ENCODE measurements at places on chromosomes 2 and 18.

DNA sequence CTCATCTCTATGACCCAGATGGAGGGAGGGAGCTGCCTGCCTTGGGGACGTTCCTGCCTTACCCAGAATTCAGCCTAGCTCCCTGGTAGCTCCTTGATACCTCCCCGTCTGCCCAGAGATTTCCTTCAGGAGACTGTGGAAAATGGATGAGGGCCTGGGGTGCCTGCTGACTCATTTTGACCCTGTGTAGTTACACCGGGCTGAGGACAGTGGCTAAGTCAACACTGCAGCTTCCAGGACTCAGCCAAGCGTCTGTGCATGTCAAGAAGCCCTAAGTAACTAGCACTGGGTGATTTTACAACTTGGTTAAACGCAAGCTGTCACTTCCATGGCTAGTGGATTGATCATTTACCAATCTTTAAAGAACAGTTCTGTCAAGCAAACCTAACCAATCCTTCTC lies 23.3 kb upstream of the EPAS1 start:
- DNase-seq = no peak

DNA sequence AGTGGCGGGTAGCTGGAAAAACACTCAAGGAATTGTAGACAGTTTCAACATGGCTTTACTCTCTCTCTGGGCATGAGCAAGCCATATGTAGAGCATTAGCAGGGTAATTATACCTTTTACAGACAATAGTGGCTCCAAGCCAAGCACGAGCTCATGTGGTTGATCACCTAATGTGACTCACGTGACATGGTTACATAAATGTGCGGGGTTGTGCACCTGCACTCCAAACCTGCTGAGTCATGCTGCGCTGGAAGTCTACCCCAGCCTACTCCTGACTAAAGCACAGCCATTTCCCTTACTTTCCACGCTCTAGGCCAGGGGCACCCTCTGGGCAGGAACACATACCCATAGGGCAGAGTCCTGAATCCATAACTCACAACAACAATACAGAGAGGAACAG lies 232.8 kb downstream of the MBD5 start:
- DNase-seq = no peak

DNA sequence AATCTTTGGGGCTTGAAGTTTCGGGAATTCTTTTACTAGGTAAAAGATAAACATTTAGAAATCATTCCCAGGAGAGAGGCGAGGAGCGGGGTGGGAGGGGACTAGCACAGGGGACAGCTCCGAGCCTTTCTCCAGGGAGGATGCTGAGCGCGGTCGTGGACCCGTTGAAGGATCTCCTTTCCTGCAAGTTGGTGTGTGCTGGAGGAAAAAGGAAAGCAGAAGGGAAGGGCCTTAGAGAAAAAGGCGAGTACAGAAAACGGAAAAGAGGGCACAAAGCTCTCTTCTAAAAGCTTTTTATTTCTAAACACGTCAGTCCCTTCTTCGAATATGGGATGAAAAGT lies 640 bp downstream of the SLC39A6 start:
- DNase-seq = no peak

- no peak for DNase-seq
Measured at GRCh38 chr2:5938566-5938896, 246.3 kb downstream of the SOX11 start.

- no peak for DNase-seq
Measured at GRCh38 chr2:207202645-207203044, 36.9 kb upstream of the KLF7 start.

DNA sequence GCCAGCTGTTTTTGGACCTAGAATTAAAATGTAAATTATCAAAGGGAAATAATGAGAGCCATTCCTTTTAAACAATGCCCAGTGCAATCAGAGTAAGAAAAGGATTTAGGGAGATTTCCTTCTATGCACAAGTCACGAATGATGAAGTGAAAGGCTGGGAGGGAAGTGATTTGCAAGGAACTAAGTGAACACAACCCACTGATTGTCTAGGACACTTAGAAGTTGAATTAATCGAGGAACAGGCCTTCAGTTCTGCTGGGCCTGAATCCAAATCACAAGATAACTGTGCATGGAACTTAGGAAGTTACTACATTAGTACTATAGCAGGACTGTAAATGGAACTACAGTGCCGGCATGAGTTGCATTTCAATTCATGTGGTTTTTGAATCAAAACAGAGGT lies 17.7 kb downstream of the MAP2 start:
- no peak for DNase-seq

DNA sequence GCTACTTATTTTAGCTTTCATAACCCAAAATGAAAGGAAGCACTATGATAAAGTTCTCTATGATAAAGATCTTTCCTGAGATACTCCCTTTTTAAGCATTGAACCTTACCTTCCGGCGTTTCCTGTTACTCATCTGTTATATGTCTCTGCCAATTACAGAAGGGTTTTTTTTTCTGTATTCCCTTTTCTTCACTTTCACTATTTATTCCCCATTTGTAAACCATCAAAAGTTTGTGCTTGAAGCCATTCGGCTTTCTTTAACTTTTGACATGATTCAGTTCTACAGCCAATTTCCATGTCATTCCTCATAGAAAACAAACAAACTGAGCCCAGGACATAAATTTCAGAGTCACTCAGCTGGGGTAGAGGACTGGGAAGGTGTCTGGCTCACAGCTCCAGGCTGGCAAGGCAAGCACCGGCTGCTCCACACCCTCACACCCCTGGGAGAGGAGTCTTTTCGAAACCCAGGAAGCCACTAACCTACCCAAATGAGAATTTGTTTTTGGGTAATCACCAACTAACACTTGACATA lies 429.4 kb upstream of the TRIB2 start:
- DNase-seq = no peak

- no peak for DNase-seq
Measured at GRCh38 chr18:53056064-53056463, 716.1 kb downstream of the DCC start.

GRCh38 chr2:58834404-58834803 lies 593.3 kb upstream of the FANCL start:
- DNase-seq = no peak

DNA sequence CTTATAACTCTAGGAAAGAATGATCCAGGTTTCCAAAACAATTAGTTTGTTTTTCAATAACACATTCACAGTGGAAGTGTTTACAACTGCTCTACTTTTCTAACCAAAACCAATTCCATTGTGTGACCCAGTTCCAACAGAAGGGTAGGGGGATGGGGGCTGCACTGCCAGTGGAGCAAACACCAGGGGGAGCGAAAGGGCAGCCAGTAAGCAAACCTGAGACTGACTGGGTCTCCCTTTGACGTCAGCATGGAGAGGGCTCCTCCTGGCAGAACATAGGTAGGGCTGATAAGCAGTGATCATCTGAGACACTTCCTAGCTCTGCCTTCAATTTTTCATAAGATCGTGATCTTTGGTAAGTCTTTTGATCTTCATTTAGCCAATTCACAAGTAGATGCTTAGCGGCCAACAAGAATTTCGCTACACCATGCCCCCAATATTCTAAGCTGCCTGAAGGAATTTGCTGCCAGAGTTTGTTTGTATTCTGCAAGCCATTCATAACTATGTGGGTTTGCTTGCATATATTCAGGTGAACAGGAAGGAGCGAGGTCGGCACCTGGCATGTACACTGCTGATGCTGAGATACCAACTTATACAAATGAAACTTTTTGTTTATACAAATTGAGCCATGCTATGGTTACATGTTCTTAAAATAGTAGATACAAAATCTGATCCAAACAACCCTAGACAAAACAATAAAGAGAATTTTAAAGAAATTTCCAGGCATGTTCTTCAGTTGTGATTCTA lies 45.9 kb downstream of the ST6GAL2 start:
- DNase-seq = no peak

DNA sequence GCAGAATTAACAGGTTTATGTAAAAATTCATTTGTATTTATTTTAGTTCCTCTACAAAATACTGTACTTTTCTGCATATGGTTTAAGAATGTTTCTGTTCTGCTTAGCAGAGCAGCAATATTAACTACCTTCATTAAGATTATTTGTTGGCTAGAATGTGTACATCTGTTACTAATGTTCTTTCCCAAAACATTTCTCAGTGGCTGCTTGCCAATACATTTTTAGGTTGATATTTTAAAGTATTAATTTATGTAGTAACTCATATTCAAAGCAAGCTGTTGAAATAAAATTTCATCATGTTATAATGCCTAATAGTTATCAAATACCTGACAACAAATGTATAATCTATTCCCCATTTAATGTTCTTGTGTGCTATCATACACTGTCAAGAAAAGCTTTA lies 40.3 kb downstream of the PRKD3 start:
- no peak for DNase-seq

GRCh38 chr18:26548415-26549262 lies at the start of gene KCTD1:
KCTD1 (minus strand) TSS chr18:26548553; CDS start chr18:26548536, 17 bp downstream.
- peak; percentile 24 for DNase-seq

- no peak for DNase-seq
Measured at GRCh38 chr2:138227195-138227594, 262.9 kb downstream of the HNMT start.

DNA sequence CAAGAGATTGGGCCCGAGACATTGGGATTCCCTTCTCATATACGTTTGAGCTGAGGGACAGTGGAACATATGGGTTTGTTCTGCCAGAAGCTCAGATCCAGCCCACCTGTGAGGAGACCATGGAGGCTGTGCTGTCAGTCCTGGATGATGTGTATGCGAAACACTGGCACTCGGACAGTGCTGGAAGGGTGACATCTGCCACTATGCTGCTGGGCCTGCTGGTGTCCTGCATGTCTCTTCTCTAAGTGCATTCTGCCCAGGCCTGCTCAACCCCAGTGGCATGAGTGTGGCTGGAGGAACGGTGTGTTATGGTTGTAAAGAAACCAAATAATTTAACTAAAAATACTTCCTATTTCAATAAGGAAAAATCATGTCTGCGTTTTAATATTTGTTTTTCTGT lies 29.9 kb downstream of the CPO start:
- DNase-seq = no peak

- DNase-seq = no peak
Measured at GRCh38 chr18:62979900-62980299, 264.6 kb downstream of the PHLPP1 start.

- DNase-seq = no peak
Measured at GRCh38 chr18:48713309-48713708, 174.5 kb downstream of the CTIF start.
